ENCODE measurements at places on chromosomes 1 and 21.
A peak's percentile ranks its signal among the peaks of the same experiment; 100 is the strongest.

GRCh38 chr1:85283475-85284199 is 7.2 kb upstream of the BCL10 start:
- no peak for DNase-seq

DNA sequence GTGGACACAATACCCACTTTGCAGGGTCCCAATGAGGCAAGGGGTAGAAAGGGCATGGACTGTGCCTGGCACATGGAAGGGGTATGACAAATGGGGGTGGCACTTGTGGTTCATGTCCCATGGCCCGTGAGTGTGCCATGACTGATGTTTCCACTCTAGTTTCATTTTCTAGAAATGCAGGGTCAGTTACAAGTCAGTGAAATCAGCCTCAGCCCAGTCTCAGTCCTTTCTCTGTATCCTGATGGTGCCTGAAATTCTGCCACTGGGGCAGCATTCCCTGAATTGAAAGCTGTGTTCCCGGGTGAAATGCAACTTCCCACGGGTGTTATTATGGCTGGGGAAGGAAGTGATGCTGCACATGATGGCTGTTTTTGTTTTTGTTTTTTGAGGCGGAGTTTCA is 110.8 kb upstream of the ZBTB40 start:
- DNase-seq = no peak

GRCh38 chr21:42691901-42692559 is 38.6 kb downstream of the PDE9A start:
- DNase-seq = no peak

DNA sequence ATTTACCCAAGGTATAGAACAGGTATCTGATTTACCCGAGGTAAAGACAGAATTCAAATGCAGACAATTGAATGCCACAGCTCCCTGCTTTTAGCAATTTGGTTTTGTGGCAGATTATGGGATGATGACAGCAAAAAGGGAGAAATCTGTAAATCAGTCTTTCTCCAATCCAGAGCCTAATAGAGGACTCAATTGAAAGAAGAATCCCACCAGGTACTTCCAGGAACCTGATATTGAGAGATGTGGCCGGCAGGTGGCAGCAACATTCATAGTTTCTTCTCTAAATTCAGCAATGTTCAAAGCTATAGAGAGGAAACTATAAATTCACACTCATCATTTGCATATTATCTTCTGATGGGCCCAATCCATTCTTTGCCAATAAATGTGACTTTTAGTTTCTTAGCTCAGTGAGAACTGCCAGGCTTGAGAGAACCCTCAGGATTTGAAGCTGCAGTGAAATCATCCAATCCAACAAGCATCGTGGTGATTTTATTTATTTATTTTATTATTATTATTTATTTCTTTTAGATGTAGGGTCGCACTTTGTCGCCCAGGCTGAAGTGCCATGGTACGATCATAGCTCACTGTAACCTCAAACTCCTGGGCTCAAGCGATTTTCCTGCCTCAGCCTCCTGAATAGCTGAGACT is 9.8 kb upstream of the PHACTR4 start:
- peak; percentile 54 for DNase-seq

DNA sequence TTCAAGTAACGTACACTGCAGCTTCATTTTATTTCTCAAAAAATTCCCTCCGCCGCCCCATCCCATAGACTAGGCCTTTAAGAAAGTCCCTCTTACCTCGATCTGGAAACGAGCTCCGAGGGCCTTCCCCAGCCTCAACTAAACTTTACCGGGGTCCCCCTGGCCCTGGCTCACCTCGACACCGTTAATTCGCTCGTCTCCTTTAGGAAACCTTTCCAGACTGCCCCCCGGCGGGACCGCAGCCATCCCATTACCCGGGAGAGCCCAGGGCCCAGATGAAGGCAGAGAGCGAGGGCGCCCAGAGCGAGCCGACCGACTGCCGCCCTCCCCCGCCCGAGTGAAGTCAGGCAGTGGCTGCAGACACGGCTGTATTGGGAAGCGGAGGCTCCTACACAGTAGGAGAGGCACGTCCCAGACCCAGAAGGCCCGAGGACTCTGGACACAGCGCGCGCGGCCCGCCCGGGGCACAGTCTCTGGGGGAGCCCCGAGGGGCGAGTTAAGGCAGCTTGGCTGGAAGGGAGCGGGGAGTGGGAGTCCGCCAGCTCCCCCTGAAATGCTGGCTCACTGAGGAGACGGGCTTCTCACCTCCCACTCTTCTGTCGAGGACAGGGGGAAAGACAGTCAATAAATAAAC is 14.6 kb downstream of the SEMA6C start:
- no peak for DNase-seq

GRCh38 chr1:19639999-19640362 is 4.1 kb upstream of the NBL1 start:
- no peak for DNase-seq

GRCh38 chr1:156660752-156661112 is 16.5 kb downstream of the NES start:
- no peak for DNase-seq

GRCh38 chr1:33098371-33098770 is 17.4 kb downstream of the AZIN2 start:
- DNase-seq = no peak

GRCh38 chr1:2229037-2229864 is 1.1 kb downstream of the SKI start:
- no peak for DNase-seq

DNA sequence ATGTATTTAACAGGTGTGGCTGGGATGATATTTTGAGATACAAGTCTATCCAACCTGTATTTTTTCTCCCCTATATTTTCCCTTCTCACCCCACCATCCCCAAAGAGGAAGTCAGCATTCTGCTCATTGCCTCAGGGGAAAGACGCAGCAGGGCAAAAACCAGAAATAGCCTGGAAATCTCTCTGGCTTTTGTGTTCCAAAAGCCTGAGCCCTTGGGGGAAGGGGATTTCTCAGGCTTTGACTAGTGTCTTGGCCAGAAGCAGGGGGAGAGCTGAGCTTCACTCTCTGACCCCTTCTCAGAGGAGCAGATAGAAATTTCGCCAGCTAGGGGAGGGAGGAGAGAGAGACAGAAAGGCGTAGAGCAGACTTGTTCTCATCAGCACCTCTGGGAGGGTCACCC is 244.7 kb downstream of the RRAGC start:
- no peak for DNase-seq

DNA sequence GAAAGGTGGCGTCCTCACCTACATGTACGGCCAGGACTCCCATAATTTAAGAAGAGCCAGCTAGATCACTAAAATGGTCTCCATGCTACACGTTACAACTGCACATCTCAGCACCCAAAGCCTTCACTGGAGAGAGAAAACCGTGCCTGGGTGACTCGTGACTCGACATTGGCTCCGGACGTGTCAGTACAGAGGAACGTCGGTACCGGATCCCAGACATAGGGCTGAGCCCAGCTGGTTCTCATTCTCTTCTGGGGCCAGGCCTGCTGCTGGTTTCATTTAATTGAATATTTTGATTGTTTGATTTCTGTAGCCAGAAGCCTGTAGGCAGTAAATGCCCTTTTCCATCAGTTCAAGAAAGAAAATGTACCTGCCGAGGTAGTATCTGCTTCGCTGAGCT is 93.1 kb downstream of the HHIPL2 start:
- DNase-seq = no peak

- no peak for DNase-seq
Observed at GRCh38 chr1:93620172-93620840, 61.3 kb downstream of the BCAR3 start.

- DNase-seq = no peak
Observed at GRCh38 chr21:30676737-30677136, 34.1 kb downstream of the KRTAP20-3 start.

DNA sequence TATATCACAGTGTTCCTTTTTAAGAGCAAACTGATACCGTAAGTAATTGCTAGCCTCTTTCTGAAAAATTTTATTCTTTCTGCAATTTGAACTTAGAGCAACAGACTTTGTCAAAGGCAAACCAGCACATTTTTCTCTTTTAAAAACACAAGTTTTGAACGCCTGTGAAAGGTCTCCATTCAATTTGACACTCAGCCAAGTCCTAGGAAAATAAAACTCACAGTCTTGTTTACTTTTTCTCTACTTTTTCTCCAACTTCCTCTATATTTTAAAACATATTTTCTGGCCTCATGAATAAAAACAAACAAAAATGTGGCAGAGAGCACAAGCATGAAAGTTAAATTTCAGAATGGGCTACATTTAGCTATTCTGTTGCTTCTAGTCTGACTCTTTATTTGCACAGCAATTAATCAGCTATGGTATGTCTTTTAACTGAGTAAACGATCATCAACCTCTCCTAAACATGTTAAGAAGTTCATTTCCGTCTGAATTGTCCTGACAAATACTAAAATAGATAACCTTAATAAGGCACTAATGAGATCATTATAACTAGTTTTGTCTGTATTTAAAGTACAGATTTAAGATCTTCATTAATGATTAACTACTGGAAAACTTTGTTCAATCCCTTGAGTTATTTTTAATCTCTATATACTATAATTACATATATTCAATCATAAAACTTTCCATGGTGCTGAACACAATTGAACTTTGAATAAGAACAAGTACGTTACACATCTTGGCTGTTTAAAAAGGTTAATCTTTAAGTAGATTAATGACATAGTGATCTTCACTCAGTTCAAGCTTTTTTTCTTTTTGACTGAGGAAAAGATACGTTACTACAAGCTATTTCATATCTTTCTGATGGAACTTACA is 550.6 kb downstream of the PTBP2 start:
- no peak for DNase-seq

DNA sequence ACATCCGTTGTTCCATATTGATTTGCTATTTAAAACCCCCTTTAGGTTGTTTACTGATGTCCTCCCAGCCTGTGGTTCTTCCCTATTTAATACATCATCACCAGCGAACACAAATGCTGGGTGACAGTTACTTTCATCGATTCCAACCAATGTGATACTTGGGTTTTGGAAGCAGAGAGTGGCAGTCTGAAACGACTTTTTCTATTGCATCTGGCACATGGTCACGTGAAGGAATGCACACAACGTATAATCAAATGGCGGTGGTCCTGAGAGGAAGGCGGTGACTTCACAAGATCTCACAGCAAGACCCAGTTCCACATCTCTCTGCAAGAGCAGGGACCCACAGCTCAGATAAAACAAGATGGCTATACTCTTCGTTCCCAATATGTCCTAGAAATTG is 213.9 kb downstream of the DSCAM start:
- DNase-seq = no peak

- DNase-seq = no peak
Observed at GRCh38 chr1:45552331-45552730, 1.7 kb downstream of the AKR1A1 start.

GRCh38 chr1:48670234-48671020 is 106.3 kb downstream of the BEND5 start:
- no peak for DNase-seq

GRCh38 chr1:84726593-84727499 is 36.6 kb upstream of the SSX2IP start:
- DNase-seq = no peak
